Calu3 (cell line): ENCODE measurements at places on chromosomes 2 and 18.

GRCh38 chr2:161063946-161064306, 96.3 kb upstream of the TANK start:
- DNase-seq, result no peak

DNA sequence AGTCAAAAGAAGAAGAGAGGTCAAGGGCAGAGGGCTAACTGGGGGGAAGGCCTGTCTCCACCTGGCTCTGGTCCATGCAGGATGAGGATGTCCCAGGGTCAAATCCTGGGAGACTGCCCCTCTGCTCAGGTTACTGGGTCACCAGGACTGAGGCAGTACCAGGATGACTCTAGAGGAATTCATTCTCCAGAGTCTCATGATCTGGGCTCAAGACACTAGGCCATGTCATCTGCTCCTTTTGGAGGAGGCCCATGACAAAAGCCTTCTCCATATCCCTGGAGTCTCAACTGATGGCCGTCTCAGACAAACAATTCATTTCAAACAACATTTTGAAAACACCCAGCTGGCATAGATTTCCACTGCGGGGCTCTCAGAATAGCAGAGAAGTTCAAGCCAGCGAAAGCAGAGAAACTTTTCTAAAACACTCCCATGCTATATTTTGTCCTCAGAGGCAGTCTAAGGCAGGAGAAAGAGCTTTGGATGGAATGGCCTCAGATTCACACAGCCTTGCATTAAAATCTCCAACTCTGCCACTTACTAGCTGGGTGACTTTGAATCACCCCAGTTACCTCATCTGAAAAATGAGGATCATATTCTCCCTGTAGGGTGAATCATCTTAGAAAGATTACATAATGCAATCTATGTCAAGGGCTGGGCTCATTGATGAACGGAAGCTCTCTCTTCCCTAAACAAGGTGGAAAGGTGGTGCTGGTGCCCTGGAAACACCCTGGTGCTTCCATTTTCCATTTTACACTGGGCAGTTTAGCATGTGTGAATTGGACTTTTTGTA, 48.8 kb upstream of the LCLAT1 start:
- DNase-seq, result no peak

DNA sequence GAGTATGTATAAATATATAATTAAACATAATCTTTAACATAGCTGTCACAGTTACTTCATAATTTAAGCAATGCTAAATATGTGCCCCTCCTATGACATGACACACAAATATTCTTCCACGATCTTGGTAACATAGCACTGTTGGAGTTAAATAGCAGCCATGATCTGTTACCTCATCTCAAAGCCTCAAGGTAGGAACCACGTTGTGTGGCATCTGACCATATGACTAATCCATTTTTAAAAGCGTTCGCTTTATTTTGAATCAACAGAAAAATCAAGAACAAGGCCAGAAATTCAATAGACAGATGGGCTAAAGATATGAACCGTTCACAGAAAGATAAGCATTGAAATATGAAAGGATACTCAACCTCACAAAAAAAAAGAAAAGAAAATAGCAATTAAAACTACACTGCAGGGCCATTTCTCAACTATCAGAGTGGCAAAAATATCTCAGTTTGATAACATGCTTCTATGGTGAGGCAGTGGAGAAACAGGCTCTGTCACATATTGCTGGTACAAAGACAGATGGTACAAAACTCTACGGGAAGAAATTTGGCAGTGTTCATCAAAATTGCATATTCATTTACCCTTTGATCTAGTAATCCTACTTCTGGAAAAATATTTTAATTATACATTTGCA, 105.9 kb downstream of the TMX3 start:
- no peak for DNase-seq

DNA sequence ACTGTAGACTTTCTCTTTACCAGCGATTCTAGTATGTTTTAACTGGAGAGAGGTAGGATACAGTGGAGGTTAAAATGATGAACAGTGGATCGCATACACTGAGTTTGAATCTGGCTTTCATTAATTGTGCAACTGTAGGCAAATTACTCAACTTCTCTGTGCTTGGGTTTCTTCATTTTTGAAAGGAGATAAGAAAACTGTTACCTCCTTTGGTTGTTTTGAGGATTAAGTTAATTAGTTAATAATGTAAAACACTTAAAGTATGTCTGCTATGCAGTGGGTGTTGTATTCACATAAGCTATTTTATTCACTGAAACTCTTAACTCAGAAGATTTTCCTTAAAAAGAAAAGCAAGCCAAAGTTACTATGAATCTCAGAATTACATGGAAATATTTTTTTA, 111.8 kb upstream of the CYP20A1 start:
- no peak for DNase-seq

DNA sequence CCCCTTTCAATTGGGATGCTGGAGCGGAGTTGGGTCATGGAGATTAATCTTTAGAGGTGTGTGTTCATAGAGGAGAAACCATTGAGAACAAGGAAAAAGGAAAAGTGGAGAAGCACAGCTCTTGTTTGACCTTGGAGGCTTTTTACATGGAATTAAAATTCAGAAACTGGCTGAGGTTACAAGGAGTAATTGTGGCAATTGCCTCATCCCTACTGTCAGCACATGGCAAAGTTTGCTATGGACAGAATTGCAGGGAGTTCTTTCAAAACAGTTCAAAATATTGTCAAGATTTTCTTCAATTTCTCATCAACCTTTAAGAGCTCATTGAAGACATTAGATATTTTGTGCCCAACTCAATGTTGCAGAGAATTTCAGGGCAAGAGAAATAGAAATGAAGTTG, 232.7 kb downstream of the SLC8A1 start:
- DNase-seq, result no peak
